ENCODE measurements at places on chromosomes 1 and 21.

- DNase-seq = peak; percentile 42
Observed at GRCh38 chr1:29259802-29260441, 23.6 kb downstream of the PTPRU start.

DNA sequence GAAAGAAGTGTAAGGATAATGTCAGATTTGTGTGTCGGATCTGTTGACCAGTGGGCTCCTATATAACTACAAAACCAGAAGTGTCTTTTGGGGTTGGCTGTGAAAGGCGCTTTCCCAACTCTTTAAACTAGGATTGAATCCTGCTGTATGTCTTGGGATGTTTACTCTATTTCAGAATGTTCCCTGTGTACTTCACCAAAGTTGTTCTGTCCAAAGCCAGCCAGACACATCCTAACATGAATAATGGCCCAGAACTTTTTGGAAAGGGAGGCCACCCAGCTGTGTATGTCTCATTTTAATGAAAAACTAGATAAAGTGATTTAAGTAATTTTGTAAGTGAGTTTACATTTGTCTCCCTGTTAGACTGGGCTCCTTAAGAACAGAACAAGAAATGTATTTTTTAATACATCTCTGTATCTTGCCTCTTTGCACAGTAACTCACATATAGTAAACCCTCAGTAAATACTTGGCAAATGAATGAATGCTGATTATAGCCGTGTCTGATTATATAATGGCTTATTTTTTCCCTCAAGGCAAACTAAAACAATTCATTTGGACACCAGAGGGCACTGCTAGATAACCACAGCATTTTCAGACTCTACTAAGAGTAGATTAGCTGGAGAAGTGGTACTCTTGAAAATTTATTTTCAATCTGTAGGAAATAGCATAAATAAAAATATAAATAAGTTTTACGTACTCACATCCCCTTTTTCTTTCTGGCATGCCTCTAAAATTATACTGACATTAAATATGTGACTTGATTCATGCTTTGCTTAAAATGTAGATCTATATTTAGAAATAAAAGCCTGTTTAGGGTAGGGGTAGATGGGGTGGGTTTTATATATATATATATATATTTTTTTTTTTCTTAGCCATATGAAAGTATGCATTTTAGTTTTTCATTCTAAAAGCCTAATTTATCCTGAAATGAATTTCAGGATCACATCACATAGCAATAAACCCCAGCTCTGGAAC, 23.8 kb downstream of the TSEN15 start:
- peak; percentile 25 for DNase-seq

GRCh38 chr21:42607525-42608102, 45.8 kb upstream of the PDE9A start:
- no peak for DNase-seq

DNA sequence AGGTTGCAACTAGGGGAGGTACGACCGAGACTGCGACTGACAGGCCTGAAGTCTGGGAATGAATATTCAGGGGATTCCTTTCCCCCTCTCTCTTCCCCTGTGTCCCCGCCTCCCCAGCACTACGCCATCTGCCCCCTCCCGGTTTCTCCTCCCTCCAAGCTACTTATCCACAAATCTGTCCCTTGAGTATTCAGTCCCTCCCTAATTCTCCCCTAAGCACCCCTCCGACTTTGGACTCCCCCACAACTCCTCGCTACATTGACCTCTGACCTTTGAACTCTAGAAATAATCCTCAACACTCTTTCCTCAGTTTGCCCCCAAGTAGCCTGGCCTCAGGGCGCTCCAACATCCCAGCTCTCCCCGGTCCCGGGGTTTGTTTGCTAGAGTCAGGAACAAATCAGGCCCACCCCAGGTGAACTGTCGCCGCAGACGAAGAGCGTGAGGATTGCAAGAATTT, 393 bp downstream of the LYSMD1 start:
- DNase-seq = peak; percentile 14

GRCh38 chr21:38511662-38512243, 13.5 kb upstream of the ERG start:
- no peak for DNase-seq

DNA sequence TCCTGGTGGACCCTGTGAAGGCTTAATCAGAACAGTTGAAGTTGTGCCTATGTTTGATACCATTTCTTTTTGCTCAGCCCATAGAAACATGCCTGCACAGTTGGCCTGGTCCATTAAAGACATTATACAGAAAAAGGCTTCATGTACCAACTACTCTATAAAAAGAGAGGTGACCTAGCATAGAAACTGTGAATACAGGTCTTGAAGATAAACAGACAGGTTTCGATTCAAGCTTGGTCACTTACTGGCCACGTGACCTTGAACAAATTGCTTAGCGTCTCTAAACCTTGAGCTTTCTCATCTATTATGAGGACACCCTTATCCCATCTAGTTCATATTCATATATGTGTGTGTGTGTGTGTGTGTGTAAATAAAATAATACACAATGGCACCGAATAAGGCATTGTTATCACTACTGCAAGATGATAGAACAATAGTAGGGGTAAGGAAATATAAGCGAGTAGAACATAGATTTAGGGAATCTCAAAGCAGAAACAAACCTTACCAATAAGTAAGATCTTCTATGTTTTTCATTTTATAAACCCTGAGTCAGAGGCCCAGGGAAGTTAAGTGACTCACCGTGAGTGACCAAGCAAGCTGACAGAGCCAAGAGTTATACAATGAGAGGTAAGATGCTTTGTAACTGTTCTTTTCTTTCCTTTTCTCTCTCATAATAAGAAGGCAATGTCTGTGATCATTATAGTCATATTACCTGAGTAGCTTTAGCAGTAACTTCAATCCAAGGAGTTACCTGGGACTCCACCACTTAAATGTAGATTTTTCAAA, 476.8 kb upstream of the DEPDC1 start:
- DNase-seq = no peak

DNA sequence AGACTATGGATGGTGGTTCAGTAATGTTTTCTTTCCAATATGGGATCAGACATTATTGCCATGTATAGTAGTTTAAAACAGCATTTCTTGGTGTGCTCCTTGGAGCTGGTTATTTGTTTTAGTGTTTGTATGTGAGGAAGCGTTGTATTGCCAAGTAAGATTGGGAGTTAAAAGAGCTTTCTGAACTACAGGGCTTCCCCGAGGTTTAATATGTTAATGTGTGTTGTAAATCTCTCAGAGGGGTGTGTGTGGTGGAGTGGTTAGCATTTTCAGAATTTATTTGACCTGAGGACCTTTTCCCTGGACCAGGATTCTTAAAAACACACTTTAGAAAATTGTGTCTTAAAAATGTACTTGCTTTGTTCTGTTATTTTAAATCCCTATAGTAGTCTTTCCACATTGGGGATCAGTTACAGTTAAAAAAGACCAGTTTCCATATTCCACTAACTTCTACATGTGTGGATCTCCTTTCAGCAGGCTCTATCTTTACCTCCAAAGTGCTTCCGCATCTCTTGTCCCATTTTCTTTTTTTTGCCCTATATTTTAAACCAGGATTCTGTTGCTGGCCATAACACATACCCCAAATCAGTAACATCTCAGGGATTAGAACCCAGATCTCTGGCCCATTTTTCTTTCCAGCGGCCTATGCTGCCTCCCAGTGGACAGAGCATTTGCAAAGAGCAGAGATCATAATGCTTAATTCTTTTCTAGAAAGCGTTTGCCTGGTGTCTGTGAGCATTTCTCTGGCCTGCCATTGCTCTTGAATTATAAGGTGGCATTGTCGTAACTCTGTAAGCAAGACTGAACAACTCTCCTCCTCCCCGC, 58.6 kb downstream of the PBX1 start:
- no peak for DNase-seq

GRCh38 chr1:155134880-155135414, 705 bp upstream of the SLC50A1 start:
- DNase-seq = peak; percentile 74

DNA sequence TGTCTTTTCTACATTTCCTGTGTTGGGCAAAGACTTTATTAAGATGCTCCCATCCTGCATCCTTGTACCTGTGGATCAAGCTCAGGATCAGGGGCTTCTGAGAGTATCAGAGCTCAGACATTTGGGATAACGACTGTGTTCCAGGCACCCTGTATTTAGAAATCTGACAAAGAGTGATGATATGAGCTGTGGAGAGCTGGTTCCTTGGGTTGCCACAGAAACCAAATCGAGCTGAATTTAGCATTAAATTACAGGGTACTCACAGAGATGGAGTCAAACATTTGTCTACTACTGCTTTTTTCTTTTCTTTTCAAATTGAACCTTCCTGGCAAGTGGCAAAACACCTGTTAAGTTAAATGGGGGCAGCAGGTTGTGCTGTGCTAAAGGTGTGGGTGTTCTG, 110.6 kb downstream of the XCL2 start:
- DNase-seq = no peak

- DNase-seq = no peak
Observed at GRCh38 chr1:242398351-242398750, 126.1 kb downstream of the PLD5 start.

DNA sequence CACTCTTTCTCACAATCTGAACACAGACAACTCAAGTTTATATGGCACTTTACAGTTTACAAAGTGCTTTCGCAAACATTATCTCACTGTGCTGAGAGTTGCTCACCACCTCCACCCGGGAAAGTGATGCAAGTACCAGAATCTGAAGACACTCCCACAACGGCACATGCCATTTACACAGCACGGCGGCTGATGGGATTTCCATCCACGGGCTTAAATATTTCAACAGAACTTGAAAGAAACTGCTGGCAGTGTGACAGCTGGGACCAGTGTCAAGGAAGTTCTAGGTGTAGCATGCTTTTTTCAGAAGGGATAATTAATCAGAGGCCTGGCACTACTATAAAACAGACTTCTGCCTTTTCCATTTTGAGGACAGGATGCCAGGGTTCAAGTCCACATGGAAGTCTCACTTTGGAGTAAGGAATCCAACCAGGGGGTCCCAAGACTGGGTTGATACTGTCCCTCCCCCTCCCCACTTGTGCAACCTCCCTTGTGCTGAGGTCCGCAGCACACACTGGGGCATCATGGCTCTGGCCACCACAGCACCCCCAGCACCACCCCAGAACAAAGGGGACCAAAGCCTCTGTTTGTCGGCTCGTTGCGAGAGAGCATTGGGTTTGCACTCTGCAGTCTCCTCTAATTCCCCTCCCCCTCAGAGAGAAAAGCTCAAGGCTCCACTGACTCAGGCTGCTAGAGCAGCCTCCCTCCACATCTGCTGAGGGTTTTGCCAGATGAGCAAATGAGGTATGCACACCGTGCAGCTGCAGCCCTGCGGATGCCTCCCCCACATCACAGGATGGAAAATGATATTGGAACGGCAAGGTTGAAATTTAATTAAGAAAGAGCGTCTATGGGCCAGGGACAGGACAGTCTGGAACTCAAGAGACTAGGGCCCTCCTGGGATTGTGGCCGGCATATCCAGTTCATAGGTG, 154.9 kb downstream of the TGFBR3 start:
- peak; percentile 47 for DNase-seq

DNA sequence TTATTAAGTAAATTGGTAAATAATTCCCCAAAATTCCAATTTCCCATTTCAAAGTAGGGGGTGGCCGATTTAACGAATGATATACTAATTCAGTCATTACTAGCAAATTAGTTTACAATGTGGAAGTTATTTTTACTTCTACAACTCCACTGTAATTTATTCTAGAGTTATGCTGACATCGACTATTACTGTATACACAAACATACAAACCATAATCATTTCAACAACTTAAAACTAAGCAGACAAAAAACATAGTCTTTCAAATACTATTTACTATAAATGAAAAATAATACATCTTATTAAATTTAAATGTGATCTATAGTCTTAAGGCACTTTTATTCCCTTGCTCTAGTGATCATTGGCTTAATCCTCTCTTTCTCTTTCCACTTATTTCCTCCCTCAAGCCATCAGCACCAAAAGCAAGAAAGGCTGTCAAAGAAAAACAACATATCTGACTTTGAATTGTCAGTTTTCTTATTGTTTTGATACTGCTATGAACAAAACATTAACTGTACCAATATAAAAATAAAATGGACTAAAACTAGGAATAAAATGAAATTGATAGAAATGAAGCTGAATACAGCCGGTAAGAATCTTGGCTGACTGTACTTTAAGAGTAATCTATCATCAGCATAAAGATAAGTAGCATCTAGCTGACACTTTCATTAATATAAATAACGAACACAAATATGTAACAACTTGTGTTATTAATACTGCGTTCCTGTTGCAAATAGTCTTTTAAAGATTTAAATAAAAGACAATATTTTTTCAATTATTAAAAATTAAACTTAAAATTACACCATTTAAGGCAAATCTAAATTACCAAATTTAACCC, 4.1 kb downstream of the CDC42BPA start:
- DNase-seq = no peak

DNA sequence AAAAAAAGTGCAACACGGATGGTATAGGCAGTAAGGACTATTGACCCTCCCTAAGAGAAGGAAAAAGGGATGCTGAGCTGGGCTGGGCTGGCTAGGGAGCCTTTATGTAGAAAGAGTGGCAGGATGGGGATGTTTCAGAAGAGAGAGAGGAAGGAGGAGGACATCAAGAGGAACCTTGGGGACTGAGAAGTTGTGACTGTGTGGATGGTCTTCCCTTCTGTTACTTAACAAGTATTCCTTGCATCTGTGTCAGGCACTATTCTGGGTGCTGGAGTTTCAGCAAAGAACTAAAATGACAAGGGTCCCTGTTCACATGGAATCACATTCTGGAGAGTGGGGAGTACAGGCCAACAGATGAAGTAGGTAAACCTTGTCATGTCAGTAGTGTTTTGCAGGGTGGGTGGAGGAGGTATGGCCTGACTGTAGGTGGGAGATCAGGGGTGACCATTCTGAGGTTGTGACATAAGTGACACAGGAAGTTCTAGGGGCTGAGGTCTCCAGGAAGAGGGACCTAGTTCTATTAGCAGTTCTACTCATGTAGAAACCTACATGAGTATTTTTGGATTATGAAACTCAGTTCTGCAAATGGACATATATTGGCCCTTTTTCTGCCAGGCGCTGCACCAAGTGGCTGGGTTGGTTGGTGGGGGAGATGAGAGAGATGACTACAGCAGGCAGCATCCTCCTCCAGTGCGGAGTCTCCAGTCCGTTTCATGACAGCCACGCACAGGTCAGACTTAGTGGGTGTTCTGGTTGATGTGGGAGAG, 53.8 kb downstream of the PRDM2 start:
- no peak for DNase-seq

DNA sequence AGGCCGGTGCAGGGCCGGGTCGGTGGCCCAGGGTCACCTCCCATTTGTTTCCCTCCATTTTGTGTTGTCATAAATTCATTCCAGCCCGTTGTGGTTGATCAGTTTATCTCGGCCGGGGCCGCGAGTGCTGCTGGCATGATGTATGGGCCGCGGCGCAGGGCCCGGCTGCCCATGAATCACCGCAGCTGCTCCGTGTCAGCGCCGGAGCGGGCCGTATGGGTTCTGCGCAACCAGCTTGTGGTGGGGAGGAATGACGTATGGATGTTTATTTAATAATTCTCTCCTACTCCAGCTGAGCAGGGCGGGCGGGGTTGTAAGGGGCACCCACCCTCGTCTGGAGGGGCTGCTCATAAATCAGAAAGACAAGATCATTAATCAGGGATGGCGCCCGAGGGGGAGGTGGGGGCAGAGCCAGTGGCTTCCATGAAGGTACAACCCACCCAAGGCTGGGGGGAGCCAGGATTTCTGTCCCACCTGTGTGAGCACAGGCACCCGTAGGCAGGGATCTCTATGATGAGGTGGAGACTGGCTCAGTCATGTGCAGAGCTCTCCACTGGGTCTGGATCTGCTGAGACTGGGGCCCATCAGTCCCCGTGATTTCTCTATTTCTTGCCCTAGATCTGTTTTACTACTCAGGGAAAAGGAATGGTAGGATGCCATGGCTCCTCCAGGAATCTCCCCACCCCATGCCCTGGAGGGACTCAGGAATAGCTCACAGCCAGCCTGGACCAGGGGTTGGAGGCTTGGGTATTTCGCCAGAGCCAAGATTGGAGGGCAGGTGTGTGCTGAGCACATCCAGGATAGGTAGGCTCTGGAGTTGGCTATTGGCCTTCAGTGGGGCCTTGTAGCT, 27.8 kb downstream of the TMEM53 start:
- DNase-seq = no peak

Data from activated T-cell treated with anti-CD3 and anti-CD28 coated beads, Interleukin-2, amount 50 U/mL, for 72 hours (primary cell).